ENCODE measurements at places on chromosomes 6 and 20. TPM values are rescaled to one million over a fixed set of nuclear protein-coding genes. Genes with fewer than 3 reads are reported as not detected.

The TXLNB gene
- 0.37 TPM for total RNA-seq

The DUSP15 gene
- total RNA-seq: not detected

The RHAG gene
- not detected for total RNA-seq

The LRFN2 gene
- not detected for total RNA-seq

The SLC17A9 gene
- 69.7 TPM for total RNA-seq

The SLC29A1 gene
- total RNA-seq: 53.4 TPM

The MYLK4 gene
- total RNA-seq: 0.26 TPM

The UTRN gene
- 141 TPM for total RNA-seq

The CDSN gene
- total RNA-seq: not detected

The TCF15 gene
- not detected for total RNA-seq

The ABRACL gene
- total RNA-seq: 134 TPM

The C4B gene
- total RNA-seq: 2.9 TPM

The LY6G6D gene
- total RNA-seq: not detected

The HLA-G gene
- 2.9 TPM for total RNA-seq
